Neuronal stem cell (in vitro differentiated cells): ENCODE measurements at places on chromosomes 6 and 20.

DNA sequence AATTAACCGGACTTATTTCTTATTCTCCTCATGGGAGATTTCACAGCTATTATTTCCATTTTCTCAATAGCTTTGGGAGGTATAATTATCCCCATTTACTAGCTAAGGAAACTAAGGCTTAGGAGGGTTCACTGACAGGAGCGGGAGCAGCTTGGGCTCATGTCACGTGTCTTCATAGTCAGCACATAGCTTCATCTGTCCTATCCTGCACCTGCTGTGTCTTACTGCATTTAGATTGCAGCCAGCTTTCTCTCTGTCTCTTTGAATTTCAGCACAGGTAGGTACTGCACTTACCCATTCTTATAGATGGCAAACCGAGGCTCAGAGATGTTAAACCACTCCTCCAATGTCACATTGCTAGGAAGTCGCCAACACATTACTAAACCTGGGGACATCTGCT is 839.9 kb downstream of the MAFB start:
- H3K27me3 ChIP-seq: peaks cover 92% of the 10 kb centered on the region
- DNase-seq: no peak
- peaks cover 35% of the 10 kb centered on the region for H3K4me1 ChIP-seq
- H3K36me3 ChIP-seq: no peaks in the 10 kb centered on the region
- no peak overlapping the region for H3K27ac ChIP-seq

DNA sequence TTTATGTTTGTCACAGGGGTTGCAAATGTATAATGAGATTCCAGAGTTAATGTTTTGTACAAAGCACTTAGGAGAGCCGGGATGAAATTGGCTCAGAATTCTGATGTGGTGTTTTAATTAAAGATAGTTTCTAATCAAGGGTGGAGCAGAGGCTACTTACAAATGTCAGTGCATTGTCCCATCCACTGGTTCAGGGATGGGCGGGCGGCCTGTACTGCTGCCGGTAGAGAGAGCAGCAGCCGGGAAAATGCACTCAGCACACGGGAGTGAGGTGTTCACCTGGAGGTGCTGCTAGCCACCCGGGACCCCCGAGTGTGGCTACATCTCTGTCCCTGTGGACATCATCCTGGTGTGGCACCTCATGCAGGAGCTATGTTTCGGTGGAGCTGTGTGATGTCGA is 193.3 kb downstream of the QKI start:
- no peaks in the 10 kb centered on the region for H3K27me3 ChIP-seq
- H3K4me1 ChIP-seq: peaks cover 4% of the 10 kb centered on the region
- no peaks in the 10 kb centered on the region for H3K36me3 ChIP-seq
- no peak overlapping the region for H3K4me3 ChIP-seq
- H3K27ac ChIP-seq: no peak overlapping the region

DNA sequence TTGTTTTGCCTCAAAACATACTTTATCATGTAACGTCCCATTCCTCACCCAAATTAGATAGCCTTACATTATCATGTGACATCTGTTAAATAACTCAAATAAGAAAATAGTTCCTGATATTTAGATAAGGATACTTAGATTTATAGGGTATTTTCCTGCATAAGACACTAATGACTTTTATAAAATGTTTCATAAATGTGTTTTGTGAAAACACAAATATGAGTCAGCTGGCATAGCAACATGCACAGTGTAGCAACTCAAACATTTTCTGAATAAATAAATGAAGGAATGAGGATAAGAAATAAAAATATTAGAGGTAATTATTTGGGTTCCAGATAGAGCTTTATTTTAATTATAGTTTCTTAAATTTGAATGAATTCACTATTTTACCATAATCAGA is 460.4 kb upstream of the PLCB4 start:
- H3K27me3 ChIP-seq: no peaks in the 10 kb centered on the region
- DNase-seq: no peak
- no peak overlapping the region for H3K4me3 ChIP-seq
- H3K27ac ChIP-seq: no peak overlapping the region
- H3K36me3 ChIP-seq: no peaks in the 10 kb centered on the region

- H3K36me3 ChIP-seq: no peaks in the 10 kb centered on the region
- H3K4me3 ChIP-seq: no peak overlapping the region
- DNase-seq: no peak
- H3K27me3 ChIP-seq: no peaks in the 10 kb centered on the region
- H3K27ac ChIP-seq: no peak overlapping the region
Measured at GRCh38 chr6:134080171-134080795, 27.9 kb upstream of the SLC2A12 start.

DNA sequence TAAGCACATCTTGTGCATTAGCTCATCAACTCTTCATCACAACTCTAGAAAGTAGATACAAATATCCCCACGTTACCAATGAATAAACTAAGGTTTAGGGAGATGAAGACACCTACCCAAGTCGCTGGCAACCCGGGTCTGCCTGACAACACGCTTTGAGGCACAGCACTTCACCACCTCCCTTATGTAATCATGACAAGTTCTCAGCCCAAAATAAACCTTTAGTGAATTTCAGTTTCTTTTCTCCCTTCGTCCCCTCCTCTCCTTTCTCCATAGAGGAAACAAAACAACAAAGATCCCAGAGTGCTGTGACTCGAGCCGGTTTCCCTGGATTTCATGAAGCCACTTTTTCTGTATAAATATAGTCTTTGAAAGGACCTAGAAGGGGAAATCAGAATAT is 105.4 kb downstream of the MAFB start:
- H3K4me3 ChIP-seq: no peak overlapping the region
- H3K36me3 ChIP-seq: no peaks in the 10 kb centered on the region
- H3K27ac ChIP-seq: no peak overlapping the region
- H3K27me3 ChIP-seq: no peaks in the 10 kb centered on the region

DNA sequence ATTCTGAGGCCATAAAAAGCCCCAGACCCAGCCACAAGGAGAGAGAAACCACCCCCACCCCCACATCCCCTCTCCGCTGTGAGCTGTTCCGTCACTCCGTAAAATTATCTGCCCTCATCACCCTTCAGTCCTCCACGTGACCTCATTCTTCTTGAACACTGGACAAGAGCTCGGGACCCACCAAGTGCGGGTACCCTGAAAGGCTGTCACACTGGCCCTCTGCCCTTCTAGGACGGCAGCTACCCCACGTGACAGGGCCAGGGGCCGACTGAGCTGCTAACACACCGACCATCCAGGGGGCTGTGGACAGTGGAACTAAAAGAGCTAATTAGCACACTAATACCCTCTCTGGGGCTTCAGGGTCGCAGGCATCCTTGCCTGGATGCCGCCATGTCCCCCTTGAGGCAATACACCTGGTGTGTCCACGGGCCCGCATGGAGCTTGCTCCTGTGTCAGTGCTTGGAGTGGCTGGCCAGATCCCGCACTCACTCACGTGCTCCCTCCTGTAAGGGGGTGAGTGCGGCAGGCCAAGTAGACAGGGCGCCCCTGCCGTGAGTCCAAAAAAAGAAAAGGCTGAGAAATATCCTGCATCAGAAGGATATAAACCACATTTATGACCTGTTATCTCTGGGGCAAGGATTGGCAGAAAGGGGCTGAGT is 29.2 kb upstream of the AHCY start:
- no peaks in the 10 kb centered on the region for H3K27me3 ChIP-seq
- H3K4me1 ChIP-seq: no peaks in the 10 kb centered on the region
- H3K4me3 ChIP-seq: no peak overlapping the region
- no peak for DNase-seq

GRCh38 chr6:116159782-116160524 is 34.0 kb upstream of the COL10A1 start:
- H3K36me3 ChIP-seq: no peaks in the 10 kb centered on the region
- no peaks in the 10 kb centered on the region for H3K4me1 ChIP-seq
- H3K4me3 ChIP-seq: no peak overlapping the region
- DNase-seq: no peak
- no peak overlapping the region for H3K27ac ChIP-seq

GRCh38 chr6:149247385-149247763 is 70.1 kb upstream of the TAB2 start:
- no peak overlapping the region for H3K4me3 ChIP-seq
- H3K4me1 ChIP-seq: peaks cover 4% of the 10 kb centered on the region
- no peaks in the 10 kb centered on the region for H3K36me3 ChIP-seq
- peaks cover 7% of the 10 kb centered on the region for H3K27me3 ChIP-seq

GRCh38 chr6:40338306-40338705 is 248.9 kb downstream of the LRFN2 start:
- no peak for DNase-seq
- no peak overlapping the region for H3K4me3 ChIP-seq
- no peaks in the 10 kb centered on the region for H3K27me3 ChIP-seq
- peaks cover 7% of the 10 kb centered on the region for H3K4me1 ChIP-seq
- H3K36me3 ChIP-seq: no peaks in the 10 kb centered on the region

GRCh38 chr6:1313767-1314503 is 2.0 kb downstream of the FOXQ1 start:
- no peaks in the 10 kb centered on the region for H3K36me3 ChIP-seq
- peaks cover 73% of the 10 kb centered on the region for H3K27me3 ChIP-seq
- H3K4me1 ChIP-seq: no peaks in the 10 kb centered on the region
- H3K27ac ChIP-seq: no peak overlapping the region
- no peak overlapping the region for H3K4me3 ChIP-seq
- no peak for DNase-seq
